ENCODE measurements at places on chromosomes 3 and 15.

DNA sequence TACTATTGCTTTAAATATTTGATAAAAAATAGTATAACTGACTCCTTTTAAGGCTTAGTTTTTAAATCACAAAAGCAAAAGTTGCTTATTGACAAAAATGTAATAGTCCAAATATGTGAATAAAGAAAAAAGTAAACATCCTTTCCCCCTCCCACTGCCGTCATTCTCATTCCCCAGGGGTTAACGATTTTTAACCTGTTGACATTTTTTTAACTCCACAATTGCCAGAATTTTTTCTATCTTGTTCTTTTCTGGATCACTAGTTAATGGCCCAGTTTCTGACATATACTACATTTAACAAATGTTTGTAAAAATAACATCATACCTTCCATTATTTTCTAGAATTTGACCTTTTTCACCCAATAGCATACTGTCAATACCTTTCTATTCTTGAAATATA is 60.6 kb upstream of the TCF12 start:
- DNase-seq = no peak

DNA sequence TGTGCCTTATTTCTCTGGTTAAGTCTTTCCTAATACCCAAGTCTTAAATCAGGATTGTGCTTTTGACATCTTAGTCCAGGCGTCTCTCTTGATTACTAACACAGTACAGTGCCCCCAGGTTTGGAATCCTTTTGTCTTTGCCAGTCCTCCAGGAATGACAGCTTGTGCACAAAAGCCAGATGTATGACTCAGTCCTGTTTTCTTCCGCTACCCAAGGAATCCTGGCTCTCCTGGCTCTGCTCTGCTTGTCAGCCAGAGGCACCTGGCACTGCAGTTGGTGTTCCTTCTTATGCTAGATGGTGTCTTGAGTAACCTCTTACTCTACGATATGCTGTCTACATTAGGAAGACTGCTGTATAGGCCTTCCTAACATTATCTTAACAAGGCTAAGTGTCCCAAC is 728.2 kb upstream of the NECTIN3 start:
- DNase-seq = no peak

DNA sequence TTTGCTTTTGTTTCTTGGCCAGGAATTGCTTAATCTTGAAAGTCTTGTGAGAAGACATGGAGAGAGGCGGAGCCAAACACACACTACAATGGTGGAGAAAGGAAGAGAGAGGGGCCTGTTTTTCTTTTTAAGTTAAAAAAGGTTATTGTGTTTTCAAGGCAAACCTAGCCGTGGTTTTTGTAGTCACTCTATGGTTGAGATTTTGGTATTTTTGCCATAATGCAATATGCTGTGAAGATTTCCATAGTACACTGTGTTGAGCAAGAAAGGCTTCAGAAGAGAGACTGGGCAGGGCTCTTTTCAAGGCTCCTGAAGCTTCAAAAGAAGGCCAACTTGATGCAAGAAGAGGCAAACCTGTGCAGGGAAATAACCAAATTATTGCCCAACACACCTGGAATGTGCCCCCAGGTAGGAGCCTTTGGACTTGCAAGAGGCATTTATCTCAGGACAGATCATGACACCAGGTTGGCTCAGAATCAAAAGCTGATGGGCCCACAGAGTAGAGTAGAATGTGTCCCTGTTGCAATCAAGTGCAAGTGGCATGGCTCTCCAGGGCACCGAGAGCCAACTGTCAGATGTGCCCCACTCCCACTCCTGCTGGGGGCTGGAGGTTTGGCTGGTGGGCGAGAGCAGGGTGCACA is 22.1 kb downstream of the AMOTL2 start:
- no peak for DNase-seq

DNA sequence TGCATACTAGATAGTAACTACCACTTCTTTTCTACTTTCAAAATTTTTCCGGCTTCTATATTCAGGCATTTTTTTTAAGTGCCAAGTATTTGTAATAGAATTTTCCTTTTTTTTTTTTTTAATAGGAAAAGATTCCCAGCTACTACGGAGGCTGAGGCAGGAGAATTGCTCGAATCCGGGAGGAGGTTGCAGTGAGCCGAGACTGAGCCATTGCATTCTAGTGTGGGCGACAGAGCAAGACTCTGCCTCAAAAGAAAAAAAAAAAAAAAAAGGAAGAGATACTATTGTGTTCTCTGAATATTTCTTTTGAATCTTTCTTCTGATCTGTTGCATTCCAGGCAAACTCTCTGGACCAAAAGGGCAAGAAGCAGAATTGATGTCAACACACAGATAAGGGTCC is 557.3 kb downstream of the FGF12 start:
- DNase-seq = no peak

GRCh38 chr3:120928991-120929390 is 21.0 kb downstream of the STXBP5L start:
- DNase-seq = no peak

DNA sequence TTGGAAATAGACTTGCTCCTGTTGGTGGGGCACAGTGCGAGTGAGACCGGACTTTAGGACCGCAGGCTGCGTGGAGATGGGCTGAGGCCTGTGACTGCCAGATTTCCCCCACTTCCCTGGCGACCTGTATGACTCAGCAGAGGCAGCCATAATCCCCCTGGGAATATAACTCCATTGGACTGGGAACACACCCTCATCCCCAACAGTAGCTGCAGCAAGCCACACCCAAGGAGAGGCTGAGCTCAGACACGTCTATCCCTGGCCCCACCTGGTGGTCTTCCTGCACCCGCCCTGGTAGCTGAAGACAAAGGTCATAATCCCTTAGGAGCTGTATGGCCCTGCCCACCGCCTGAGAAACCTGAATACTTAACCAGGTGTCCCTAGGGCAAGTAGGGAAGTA is 42.6 kb downstream of the DZIP1L start:
- DNase-seq = no peak

GRCh38 chr3:184716622-184717398 is 4.9 kb upstream of the MAGEF1 start:
- no peak for DNase-seq

DNA sequence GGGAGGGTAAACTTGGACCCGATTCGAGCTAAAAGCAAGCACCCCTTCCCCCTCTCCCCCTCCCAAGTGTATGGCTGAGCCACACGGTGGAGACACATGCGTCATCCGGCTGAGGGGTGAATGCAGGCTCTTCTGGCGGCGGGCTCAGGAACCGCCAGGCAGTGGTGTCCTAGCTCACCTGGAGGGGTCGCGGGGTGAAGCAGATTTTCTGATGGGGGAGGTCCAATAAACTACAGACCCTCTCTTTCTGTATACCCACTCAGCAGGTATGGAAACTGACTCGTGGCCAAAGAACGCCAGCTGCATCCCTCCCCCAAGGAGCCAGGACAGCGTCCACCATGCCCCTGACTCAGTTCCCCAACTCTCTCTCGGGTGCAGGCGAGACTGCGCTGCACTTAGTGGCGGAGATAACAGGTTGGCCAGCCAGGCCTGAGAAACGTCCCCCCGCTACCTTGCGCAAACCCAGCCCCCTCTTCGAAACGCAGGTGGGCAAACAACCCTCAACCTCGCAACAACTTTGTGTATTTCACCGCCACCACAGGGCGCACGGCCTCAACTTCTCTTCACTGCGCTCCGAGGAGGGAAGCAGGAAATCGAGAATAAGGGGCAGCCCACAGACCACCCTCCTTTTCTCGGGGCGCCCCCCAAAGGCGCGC is 1.3 kb downstream of the MAGI1 start:
- DNase-seq = peak; percentile 14

DNA sequence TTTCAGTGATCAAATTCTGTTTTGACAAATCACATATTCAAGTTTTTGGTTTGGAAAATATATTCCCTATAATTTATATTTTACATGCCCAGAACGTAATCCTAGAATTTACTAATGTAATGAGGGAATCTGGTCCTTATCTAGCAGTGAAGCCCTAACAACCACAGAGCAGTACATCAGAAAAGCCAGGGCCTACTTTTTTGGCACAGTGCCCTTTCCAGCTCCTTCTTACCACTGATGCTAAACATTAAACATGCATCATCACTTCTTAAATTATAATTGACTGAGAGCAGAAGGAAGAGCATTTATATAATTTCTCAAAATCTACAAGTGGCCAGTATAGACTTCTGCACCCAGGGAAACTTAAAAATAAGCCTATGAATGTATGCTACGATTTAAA is 66.7 kb downstream of the FBXL22 start:
- no peak for DNase-seq

- no peak for DNase-seq
These were observed 76.0 kb downstream of the P2RY1 start for GRCh38 chr3:152910966-152911365.

- no peak for DNase-seq
These were observed 286.2 kb upstream of the STT3B start for GRCh38 chr3:31246293-31247062.

DNA sequence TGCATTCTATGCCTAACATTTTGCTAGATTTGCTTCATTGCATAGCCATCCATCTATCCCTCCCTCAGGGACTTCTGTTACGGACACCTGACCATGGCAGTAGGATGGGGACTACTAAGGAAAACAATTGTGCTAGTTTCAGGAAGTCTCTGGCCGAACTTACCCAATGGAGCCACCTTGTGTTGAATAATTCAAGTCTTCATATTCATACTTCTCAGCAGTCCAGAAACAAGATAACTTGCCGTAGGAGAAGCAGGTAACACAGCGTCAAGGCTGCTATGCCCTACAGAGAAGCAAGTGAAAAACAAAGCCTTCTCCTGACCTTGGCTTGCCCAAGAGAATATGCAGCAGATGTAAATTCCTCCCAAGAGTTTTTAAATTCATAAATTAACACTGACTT is 685.3 kb downstream of the GRM7 start:
- DNase-seq = no peak

- no peak for DNase-seq
These were observed 36.7 kb downstream of the ARHGEF3 start for GRCh38 chr3:56764904-56765547.

GRCh38 chr3:49469037-49469935 is 781 bp upstream of the DAG1 start:
- no peak for DNase-seq

- no peak for DNase-seq
These were observed 14.7 kb upstream of the SLCO2A1 start for GRCh38 chr3:134044459-134044858.

GRCh38 chr15:28084547-28084946 is 14.6 kb downstream of the OCA2 start:
- DNase-seq = no peak

DNA sequence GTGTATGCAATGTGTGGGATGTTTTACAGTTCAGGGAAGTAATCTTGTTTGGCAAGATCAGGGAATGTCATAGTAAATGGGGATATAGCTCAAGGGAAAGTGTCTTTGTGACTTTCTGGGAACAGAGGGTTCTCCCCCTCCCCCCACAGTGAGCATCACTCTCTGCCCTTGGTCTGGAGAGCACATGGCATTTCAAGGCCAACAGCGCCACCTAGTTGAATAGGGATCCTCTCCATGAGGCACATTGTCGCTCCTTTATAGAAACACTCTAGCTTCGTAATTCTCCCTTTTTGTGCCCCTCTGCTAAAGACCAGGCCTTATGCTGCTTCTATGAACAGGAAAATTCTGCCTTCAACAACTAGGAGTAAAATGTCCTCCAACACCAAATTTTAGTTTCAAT is 37.1 kb upstream of the ARNT2 start:
- DNase-seq = peak; percentile 23

DNA sequence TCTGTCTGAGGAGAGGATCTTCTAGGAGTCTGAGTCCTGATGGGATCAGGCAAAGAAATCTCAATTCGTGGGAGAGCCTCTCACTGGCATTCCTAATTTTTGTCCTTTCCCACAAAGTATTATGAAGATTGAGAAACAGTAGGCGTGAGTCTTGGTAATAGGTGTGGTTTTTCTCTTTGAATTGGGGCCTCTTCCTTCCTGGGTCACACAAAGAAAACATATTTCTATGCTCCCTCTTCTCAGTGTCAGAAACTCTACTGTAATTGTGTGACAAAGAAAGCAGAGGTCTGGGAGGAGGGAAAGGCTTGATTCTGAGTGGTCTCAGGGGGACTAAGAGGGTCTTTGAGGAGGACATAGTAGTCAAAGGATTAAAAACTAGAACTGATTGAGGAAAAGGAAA is 6.0 kb downstream of the GABRR3 start:
- DNase-seq = peak; percentile 17

GRCh38 chr3:172286548-172287148 is 161.6 kb downstream of the GHSR start:
- DNase-seq = no peak

- DNase-seq = peak; percentile 76
These were observed 3.5 kb downstream of the DUSP7 start for GRCh38 chr3:52052831-52053306.

- no peak for DNase-seq
These were observed 1495.3 kb downstream of the SI start for GRCh38 chr3:163582967-163583366.

DNA sequence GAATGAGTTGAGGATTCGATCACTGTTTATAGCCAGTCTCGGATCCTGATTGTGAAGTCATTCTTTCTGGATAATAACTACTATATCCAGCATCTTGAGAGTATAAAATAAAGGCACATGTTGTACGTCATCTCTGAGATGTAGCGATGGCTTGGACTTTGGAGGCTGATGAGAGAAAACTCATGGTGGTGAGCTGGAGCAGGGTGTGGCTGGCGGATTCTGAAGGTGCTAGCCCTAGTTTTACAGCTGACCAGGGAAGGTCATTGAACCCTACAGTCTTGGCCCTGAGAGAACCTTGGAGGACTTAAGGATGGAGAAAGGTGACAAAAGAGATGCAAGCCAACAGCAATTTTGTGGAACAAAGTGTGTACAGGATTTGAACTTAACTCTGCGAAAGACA is 153.8 kb downstream of the IGF1R start:
- no peak for DNase-seq

DNA sequence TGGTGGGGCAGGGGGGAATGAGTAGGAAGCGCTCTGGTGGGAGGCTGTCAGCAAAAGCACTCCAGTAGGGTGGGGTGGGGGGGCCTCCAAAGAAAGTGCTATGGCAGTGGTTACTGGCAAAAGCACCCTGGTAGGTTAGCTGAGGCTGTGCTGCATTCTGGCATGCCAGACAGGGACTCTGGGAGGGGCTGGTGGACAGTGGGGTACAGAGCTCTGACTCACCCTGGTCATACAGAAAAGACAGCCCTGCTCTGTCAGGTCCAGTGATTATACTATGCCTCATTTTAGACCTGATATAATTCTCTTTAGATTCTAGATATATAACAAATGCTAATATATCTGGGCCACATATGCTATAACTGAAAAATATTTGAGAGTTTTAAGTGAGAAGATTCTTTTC is 82.8 kb upstream of the CPNE4 start:
- DNase-seq = no peak
